ENCODE measurements at places on chromosomes 2 and 18. TPM values are rescaled to one million over a fixed set of nuclear protein-coding genes. Genes with fewer than 3 reads are reported as not detected.

DNA sequence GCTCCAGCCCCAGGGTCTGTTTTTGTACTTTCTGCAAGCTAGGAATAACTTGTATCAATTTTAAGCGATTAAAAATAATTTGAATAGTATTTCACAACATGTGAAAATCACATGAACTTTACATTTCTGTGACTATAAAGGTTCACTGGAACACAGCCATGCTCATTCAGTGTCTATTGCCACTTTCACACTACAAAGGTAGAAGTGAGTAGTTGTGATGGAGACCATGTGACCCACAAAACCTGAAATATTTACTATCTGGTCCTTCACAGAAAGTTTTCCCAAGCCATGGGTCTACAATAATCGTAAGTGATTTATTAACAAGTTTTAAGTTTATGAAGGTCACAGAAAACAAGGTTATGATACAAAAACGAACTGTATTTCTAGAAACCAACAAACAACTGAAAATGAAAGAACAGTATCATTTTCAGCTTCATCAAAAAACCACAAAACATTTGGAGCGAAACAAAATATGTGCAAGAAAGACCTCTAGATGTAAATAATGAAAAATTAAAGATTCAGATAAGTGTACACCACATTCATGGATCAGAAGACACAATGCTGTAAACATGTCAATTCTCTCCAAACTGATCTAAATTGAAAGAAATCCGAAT, 68.9 kb upstream of the DNER start:
- DNase-seq: no peak

DNA sequence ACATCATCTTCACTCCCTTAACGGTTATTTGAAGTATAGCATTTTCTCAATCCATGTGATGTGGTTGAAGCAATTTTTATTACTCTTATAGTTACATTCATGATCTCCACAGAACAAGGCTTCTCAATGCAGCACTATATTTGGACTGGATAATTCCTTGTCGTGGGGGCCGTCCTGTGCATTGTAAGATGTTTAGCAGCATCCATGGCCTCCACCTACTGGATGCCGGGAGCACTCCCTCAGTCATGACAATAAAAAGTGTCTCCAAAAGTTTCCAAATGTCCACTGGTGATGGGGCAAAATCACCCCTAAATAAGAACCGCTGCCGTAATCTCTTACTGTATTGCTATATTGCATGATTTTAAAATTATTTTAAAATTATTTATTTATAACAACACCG, 110.6 kb upstream of the DDX18 start:
- DNase-seq: no peak

DNA sequence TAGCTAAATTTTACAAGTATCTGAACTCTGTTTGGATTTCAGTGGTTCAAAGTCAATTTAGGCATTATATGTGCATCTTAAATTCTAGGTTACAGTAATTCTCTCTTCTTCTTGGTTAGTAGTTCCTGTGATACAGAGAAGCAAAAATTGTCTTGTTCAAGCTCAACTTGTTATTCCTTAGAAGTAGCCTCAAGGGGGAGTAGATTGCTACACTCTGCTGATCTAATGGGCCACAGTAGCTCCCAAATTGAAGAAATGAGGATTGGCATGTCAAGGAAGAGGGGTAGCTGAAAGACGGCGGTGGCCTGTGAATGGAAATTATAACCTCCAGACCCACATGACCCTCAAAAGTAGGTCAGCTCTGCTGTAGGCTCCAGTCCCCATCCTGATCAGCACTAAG, 334.7 kb downstream of the HRH4 start:
- DNase-seq: no peak

GRCh38 chr2:121284463-121285449, at the start of gene TFCP2L1:
TSS of gene TFCP2L1 (minus strand) at chr2:121285202. CDS start at chr2:121285109, 93 bp downstream.
- no peak for DNase-seq

DNA sequence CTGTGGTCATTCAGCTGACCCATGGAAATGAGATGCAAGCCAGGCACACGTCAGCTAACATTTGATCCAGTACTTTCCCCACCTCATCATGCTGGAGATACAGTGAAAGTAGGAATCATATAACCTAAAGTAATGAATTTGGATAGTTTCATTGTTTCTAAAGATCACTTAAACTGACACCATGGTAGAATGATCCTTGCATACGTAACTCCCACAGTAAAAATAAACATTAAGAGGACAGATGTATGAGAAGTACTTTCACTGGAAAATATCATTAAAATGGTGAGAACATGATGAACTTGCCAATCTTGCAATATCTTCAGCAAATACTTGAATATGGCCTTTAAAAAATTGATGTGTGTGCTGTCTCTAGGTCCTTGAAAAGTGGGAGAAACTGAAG, 85.4 kb downstream of the MAIP1 start:
- no peak for DNase-seq

Gene ANKRD29
- 1.2 TPM for total RNA-seq

Gene SPRED2
- 8.6 TPM for total RNA-seq

Gene SANBR
- 89.8 TPM for total RNA-seq
